ENCODE measurements at places on chromosomes 2 and 18.

GRCh38 chr2:212145121-212145520 is 393.5 kb downstream of the ERBB4 start:
- no peak for DNase-seq

DNA sequence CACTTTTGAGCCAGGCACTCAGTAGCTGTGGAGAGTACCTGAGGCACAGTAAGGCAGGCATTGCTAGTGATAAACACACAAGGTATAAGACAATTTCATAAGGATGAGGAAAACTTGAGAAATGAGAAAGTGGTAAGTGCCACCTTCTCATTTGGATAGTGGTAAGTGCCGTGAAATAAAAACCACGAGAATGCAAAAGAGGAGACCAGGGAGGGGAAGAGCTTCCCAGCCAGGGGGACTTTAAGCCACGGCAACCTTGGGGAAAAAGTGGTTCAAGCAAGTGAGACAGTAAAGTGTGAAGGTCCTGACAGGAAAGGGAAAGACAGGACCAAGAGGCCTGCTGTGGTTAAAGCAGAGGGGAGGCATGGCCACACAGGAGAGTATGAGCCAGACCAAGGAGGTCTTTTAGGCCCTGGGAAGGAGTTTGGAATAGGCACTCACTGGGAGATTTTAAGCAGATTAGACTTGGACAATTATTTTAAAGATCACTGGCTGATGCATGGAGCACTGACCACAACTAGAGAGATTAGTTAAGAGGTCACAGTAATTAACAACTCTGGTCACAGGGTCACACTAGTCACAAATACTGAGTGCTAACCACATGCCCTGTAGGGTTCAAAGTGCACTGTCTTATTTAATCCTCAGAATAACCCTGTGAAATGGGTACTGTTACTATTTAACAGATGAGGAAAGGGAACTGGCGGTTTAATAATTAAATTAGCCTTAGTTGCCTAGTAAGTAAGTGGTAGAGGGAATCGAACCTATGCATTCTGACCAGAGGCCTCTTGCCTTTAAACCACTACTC is 50.1 kb downstream of the THOC1 start:
- no peak for DNase-seq

DNA sequence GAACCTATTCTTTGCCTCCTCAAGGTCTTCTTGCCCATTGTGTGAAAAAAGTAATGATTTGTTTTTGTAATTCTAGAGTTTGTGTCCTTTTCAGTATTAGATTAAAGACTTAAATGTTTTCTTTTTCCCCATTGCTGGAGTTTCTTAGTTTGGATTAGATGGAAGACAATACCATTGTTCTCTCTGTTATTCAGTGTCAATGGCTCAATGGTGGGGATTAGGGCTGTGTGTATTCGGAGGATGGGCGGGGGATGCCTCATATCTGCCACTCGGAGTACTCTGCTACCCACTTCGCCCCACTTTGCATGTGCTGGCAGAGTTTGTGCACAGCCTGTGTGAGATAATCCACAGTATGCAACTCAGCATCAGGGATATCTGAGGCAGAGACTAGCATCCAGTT is 90.1 kb downstream of the KLHL29 start:
- DNase-seq = no peak

GRCh38 chr18:67845035-67845434 is 328.5 kb upstream of the DSEL start:
- DNase-seq = no peak

DNA sequence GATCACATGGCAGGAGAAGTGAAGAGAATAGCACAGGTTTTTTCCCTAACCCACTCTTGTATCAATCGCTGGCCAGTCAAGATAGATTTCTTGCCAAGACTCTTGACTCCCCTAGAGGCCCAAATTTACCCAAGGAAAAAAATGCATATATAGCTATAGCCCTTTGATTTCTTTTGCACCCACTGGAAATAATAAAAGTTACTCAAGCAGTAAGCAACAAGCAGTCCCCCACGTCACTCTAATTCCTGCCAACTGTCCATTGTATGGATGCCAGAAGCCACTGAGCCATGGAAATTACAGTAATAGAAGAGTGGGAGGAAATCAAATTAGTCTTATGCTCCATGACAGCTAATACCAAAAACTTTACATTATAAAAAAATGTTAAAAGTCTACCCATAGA is 125.3 kb upstream of the SLC39A10 start:
- no peak for DNase-seq

GRCh38 chr2:194674043-194674442 is 983.0 kb upstream of the SLC39A10 start:
- no peak for DNase-seq

- DNase-seq = peak; percentile 16
These were observed 155.5 kb upstream of the CAVIN2 start for GRCh38 chr2:192002418-192002817.

DNA sequence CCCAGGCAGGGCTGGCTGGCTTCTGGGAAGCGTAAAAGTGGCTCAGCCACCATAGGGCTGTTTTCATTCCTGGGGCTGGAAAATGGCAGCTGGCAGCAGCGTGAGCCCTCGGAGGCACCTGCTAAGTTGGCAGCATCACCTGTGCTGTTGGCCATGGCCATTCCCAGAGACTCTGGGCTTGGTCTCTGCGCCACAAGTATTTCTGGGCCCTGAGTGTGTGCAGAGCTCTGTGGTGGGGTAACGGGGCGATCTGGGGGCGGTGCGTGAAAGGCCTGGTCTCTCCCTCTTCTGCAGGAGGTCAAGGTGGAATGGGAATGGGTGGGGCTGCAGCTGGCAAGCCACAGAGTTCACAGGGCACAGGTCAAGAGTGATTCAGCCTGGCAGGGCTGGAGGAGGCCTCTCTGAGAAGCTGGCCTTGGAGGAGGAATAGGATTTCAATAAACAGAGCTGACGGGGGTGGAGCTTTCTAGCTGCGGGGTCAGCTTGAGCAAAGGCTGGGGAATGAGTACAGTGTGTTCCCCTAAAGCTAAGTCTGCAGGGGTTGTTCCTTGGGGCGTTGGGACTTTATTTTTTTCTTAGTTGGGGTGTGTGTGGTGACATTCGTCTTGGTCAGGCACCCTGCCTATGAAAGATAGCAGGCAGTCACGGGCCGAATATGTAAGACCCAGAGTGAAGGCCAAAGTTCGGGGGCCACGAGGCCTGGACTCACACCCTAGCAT is 10.3 kb upstream of the NTSR2 start:
- no peak for DNase-seq

GRCh38 chr18:54558609-54559585 is 32.1 kb upstream of the DYNAP start:
- peak; percentile 34 for DNase-seq

DNA sequence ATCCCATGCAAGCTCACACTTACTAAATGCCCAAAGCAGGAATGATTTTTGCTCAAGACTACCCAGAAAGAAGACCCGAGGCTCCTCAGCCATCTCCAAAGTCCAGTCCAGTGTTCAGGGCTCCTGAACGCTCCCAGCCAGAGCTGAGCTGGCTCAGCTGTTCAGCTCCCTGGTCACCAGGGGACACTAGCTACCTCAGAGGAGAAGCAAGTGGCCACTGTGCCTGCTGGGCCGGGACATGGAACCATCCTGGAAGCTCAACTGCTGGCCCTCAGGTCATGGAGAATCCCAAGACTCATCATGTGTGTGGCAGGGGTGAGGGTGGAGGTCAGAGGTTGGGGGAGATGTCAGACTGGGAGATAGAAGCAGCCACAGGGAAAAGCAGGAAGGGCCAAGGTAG is 89.0 kb downstream of the GALNT14 start:
- DNase-seq = no peak

- no peak for DNase-seq
These were observed 449.5 kb upstream of the PKDCC start for GRCh38 chr2:41598161-41598894.

DNA sequence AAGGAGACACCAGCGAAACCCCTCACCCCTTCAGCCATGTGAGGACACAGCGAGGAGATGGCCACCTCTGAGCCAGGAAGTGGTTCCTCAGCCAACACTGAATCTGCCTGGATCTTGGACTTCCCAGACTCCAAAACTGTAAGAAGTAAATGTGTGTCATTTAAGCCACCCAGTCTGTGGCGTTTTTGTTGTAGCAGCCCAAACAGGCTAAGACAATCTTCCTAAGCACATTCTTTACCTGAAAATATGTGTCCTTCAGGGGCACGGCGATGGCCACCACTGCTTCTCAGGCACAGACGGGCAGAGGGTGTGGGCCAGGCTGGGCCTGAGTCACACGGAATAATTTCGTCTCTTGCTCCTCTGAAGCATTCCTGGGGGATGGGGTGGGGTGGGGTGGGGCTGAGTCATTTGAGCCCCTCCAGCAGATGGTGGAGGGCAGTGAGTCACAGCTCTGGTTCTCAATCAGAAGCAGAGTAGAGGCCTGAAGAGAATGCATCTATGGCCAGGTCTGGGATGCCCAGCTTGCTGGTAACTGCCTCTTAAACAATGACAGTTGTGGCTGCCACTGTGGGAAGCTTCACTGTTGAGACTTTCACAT is 142.4 kb downstream of the CAPN13 start:
- DNase-seq = peak; percentile 52

DNA sequence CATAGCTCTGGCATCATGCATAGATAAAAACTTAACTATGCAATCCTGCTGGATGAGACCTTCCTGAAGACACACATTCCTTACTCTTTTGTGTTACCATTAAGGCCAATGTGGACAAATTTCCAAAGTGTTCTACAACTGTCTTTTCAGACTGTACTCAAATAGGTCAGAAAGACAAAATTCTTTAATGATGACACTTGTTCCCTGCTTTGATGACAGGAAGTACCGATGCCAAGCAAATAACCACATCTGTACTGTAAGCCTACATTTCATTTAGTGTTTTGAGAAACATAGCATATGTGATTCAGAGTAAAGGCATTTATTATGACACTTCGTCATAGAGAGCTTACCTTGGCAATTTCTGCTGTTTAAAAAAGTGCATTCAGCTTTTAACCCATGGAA is 55.0 kb downstream of the PMAIP1 start:
- DNase-seq = no peak

DNA sequence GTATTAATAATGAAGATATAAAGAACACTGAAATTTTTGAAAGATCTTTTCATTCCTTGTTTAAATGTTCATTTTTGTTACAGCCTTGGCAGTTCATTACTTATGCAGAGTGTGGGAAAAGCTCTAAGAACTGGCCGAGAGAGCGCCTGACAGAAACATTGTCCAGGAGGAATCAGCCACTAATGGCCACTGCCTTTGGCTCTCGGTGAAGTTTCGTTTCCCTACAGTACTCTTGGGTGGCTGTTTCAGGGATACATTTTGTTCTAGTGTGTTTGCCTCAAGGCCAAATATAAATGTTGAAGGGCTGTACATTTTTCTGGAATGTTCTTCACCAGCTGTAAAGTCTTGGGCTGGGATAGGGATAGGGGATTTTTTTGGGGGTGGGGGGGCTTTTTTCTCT is 10.7 kb downstream of the SPTBN1 start:
- DNase-seq = no peak

DNA sequence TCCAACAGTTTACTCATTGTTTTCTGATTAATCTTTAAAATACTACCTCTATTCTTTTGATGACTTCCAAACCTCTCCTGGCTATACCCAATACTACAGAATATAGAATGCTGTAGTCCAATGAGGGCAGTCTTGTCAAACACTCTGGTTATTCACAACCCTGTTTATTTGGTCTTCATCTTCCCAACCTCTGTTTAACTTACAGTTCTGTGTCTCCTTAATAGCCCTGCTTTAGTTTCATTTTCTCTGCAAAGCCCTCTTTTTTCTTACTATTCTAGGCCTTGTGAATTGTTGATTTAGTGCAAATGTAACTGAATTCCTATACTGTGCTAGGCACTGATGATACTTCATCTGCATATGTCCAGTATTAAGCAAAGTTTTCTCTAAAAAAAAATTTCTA is 40.0 kb downstream of the ACVR2A start:
- no peak for DNase-seq

DNA sequence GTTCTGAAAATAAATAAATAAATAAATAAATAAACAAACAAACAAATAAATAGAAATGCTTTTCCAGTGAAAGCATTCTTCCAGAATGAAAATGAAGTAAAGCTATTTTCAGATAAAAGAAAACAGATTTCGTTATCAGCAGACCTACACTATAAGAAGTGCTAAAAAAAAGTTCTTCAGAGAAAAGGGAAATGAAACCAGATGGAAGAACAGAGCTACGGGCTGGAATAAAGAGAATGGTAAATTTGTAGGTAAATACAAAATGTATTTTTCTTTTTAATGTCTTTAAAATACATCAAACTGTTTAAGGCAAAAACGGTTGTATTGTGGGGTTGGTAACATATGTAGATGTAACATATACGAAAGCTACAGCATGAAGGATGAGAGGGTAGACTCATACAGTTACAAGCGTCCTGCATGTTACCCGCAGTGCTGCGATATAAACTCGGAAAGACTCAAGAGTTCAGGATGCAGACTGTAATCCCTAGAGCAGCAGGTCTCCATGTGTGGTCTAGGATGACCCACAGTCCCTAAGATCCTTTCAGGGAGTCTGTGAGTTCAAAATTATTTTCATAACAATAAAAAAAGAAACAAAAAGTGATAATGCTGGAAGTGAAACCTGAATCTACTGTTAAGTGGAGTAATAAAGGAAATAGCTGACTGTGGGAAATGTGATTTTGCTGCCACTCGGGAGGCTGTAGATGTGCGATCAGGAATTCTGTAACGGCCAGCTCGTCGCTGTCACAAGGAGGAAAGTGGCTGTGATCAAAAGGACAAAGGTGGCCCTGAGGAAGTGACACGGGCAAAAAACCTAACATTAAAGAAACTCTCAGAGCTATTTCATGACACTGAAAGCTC is 5.3 kb upstream of the RAB12 start:
- DNase-seq = no peak

DNA sequence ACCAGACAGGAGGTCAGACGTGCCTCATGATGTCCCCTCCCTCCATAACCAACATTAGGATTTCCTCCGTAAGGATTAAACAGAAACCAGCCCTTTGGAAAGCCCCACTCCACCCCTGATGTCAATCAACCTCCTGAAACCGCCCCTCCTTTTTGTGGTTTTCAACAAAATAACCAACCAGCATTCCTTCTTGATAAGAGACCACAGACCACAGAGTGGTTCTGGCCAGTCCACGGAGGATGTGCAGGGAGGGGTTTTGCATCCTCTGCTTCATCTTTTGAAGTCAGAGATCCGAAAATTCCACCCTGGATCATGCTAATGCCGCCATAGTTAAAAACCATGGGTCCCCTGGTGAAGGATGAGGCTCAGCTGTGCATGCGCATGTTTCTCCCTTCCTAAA is 180.0 kb upstream of the CCDC150 start:
- peak; percentile 35 for DNase-seq

DNA sequence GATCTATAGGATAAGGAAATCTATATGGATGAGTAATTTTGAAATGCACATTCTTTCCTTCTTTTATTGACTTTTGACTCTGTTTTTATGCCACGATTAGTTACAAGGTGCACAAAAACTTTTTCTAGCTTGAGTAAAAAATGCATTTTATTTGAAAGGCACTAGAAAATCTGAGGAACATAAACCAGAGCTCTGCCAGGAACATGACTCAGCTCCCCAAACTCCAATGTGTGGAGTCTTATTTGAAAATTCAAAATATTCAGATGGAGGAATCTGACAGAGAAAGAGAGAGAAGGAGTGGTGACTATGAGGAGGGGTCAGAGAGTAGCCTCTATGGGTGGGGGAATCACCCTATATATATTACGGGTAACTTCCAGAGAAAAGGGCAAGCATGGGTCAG is 231.0 kb downstream of the DCC start:
- DNase-seq = no peak
